NCI-H2081 (cell line): ENCODE measurements at places on chromosomes 5 and 9.

DNA sequence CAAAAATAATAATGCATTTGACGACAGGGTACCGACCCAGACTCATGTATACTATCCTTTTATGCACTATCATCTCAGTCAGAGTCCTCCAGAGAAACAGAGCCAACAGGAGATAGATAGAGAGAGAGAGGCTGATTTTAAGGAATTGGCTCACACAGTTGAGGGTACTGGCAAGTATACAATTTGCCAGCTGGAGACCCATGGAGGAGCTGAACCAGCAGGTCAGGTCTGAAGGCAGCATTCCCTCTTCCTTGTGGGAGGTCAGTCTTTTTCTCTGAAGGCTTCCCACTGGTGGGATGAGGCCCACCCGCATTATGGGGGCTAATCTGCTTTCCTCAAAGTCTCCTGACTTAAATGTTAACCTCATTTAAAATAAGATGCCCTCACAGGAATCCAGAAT is 17.3 kb upstream of the MED10 start:
- DNase-seq, result no peak

GRCh38 chr9:88183798-88184495 is 45.7 kb upstream of the SPATA31C2 start:
- no peak for DNase-seq

- no peak for DNase-seq
These were observed 20.9 kb upstream of the DUSP1 start for GRCh38 chr5:172791726-172792445.

DNA sequence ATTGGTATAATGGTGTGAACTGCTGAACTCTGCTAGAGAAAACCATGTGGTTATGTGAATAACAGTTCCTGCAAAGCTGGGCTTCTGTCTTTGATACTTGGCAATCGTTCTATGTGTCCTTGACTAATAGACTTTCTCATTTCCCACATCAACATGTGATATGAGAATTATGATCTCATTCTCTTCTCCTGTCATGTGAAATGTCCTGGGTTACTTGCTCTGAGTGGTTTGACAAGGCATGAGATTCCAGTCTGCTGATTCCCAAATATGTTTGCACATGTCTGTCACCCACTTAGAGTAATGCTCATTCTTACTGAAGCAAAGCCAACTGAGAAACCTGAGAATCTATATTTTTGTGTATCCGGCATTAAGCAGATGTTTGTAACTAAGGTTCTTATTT is 141.2 kb downstream of the PARP8 start:
- peak; percentile 0 for DNase-seq

DNA sequence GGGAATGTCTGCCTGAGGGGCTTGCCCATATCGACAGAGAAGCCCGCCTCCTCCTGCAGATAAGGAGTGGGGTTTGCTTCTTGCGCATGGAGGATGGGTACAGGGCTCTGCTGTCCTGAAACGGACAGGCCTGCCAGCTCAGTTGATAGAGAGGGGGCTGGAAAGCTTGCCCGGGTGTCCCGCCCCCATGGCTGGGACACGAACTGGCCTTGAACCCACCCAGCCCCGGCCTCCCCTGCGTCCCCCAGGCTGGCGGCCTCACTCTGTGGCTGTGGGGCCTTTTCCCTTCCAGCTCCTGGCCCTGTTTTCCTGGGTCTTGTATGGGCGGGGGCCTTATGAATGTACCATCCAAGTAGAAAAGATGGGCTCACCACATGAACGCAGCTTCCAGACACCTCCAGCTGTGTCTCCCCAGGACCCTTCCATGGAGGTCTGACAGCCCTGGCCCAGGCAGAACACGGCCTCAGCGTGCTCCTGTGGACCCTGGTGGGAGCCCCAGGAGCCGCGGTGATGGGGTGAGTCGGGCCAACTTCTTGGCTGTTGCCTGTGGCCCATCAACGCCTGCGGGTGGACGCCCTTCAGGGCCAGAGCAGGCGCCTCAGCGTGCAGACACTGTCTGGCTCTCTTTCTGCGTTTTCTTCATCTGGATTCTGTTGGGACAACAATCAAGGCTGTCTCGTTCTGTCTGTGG is 15.9 kb upstream of the SLC2A6 start:
- DNase-seq, result no peak

GRCh38 chr5:175202463-175203068 is 241.4 kb downstream of the DRD1 start:
- no peak for DNase-seq

DNA sequence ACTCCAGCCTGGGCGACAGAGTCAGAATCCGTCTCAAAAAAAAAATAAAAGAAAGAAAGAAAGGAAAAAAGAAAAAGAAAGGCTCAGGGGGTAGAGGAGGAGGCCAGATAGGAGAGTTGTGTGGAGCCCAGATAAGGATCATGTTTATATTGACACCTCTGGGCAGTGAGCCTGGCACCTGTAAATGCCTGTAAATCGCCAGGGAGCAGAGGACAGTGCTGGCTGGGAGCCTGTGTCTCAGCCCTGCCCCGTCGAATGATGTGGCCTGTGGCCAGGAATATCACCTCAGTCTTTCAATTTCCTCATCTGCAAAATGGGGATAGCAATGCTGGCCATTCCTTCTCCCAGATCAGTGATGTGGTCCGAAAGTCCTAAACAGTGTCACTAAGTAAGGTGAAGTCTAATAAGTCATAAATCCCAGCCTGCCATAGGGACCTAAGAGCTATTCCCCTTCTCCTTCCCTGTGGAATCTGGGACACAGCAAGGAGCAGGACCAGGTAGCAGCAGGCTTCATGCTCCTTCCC is 10.3 kb upstream of the ABO start:
- DNase-seq, result no peak

DNA sequence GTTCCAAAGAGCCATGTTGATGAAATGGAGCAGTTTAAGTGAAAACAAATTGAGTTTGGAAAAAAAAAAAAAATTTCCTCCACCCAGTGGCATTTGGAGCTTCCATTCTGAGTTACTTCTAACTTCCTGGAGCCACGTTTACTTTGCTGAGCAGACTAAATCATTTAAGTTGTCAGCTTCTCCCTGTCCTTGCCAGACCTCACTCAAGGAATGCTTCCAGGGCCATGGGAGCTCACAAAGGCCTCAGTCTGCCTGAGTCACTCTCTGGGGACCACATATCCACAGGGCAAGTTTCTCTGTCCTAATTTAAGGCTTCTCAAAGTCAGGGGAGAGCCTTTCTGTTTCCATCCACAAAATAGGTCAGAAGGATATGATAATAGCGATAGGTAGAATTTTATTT is 210.3 kb upstream of the TNC start:
- DNase-seq, result no peak

DNA sequence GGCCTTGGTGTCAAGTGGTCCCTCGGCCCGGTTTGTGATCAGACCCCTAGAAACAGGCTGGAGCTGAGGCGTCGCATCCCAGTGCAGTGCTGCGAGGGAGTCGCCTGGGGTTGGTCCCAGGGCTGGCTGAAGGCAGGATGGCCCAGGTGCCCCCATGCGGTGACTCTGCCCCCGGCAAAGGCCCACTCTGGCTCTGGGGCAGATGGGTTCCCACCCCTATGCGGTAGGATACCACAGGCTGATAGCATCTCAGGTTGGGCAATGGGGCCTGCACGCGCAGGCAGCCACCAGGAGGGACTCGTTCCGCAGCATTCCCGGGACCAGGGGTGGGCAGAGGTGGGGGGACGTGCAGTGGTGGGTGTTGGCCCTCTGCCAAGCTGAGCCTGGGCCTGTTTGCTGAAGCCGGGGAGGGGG is 86.0 kb downstream of the RXRA start:
- no peak for DNase-seq

DNA sequence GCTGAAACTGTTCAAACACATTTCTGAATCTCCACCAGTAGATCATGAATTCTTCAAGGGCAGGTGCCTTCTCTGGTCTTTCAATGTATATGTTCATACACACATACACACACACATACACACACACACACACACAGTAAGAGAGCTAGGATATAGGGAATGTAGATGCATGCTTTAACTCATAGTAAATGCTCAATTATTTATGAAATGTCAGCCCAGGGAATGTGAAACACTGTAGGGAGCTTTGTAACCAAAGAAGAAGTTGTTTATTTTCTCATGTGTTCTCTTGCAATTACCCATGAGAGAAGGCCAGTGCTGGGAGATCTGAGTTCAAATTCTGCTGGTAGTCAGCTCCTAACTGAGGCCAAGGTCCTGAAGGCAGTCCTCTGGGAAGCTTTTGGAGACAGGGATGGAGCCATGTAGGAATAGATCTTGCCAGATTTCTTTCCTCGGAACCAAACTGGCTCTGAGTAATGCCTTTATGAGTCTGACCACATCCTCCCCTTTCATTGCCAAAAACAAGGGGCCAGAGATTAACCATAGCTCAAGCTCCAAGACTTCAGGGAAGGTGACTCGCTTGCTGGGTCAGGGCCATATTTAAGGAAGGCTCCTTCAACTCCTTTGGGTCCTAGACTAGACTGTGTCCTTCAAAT is 487.0 kb upstream of the TNC start:
- no peak for DNase-seq

GRCh38 chr9:25845867-25846266 is 167.6 kb upstream of the TUSC1 start:
- DNase-seq, result no peak

DNA sequence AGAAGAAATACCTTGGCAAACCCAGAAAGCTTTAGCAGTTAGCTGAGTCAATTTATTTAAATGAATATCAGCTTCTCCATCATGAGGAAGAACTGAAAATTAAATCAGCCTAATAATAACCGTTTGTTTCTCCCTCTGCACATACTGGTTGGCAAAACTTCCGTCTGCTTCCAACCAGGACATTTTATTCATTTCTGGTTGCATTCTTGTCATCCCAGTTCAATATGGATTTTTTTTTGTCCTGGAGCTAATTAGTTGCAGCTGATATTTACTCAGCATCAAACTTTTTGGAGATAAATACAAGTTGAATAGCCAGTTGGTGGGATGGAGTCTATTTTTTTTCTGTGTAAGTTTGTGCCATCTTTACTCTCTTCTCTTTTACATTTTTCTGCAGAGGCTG is 126.5 kb upstream of the GDNF start:
- no peak for DNase-seq

- peak; percentile 95 for DNase-seq
These were observed 57.9 kb downstream of the DIAPH1 start for GRCh38 chr5:141560725-141561483.

GRCh38 chr5:14842117-14842516 is 29.5 kb downstream of the ANKH start:
- peak; percentile 42 for DNase-seq

DNA sequence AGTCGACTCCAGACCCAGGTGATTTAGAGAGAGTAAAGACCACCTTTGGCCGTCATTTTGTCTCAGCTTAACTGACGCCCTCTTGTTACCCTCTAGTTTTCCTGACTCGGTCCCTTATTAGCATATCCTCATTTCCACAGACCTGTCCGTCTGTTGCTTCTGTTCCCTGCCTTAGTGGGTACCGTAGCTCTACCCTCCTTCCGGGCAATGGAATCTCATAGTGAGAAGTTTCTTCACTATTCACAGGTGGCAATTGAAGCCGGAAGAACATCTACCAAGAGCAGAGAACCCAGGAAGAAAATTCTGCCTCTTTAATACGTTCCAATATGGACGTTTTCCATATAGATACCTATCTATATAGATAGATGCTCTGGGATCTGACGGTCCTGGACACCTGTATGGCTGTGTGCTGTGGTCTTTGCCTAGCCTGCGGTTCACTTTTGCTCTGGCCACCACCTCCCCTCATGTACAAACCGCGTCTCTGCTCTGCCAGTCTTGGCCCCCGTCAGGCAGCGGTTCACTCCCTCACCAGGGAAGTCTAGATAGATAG is 652 bp upstream of the TMEM161B start:
- DNase-seq, result peak; percentile 26

DNA sequence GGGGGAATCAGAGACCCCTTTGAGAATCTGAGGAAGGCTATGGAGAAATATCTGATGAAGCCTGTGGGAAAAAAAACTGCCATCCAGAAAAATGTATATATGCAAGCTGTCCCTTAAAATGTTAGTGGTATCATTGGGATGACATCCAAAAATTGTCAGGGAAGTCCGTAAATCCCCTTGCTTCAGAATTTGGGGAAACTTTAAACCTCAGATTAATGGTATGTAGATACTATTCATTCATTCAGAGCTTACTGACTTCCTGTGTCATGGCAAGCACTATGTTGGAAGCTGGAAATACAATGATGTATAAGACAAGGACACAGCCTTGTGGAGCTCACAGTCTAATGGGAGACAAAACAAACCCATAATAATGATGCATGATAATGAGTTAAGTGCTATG is 10.9 kb upstream of the MOB3B start:
- DNase-seq, result no peak

DNA sequence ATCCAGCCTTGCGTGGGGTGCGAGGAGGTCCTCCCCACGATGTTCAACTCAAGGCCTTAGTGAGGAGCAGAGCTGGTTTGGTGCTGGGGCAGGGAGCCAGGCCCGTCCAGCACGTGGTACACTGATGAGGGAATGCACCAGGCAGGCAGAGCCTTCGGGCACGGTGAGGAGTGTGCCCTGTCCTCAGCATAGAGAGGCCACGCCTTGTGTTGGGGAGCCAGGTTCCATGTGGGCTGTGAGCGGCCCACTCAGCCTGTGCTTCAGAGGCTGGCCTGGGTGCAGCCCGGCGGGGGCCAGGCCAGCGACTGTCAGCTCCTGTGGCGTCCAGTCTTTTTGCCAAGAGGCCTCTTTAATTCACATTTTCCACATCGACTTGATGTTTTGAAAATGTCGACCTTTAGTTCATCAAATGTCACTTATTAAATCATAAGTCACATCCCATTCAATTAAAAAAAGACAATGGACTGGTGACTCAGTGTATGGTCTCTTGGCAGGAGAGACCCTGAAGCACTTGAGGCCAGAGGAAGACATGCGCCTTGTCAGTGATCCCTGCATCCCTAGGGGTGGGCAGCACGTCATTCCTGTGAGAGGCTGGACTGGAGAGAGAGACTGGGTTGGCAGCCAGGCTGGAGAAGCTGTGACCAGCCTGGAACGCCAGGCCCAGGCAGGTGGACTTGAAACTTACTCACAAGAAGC is 21.7 kb downstream of the ERGIC1 start:
- DNase-seq, result no peak

DNA sequence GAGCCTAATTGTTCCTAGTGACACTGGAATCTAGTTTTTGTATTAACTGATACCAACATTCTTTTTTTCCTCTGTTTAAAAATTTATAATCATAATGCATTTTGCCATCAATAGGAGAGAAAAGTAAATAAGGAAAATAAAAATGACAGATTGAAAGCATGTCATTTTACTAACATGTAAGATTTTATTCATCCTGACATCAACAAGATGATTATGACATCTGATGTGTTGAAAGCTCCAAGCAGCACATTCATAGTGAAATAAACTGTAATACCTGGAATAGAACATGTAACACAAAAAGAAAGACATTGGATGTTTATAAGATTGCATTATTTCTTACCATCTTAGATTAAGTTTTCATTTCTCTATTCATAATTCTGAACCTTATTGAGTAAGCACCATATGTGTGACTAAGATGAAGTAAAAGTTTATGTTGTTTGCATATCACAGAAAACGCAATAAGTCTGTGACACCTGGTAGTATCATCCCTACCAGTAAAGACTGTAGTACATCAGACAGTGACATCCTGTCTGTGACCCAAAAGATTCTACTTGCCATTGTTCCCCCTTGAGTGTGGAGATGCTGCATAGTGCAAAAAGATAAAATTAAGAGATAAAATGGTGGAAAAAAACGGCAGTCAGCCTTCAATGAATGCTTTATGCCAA is 225.6 kb downstream of the PCSK5 start:
- no peak for DNase-seq

- DNase-seq, result no peak
These were observed 18.1 kb upstream of the ZNF484 start for GRCh38 chr9:92895812-92896436.

GRCh38 chr9:8282535-8282934 is 483.0 kb upstream of the DMAC1 start:
- DNase-seq, result no peak
